ENCODE measurements at places on chromosomes 12 and 14. TPM values are rescaled to one million over a fixed set of nuclear protein-coding genes. Genes with fewer than 3 reads are reported as not detected.

KCNC2 gene
- total RNA-seq: not detected

IL23A gene
- 0.09 TPM for total RNA-seq

BAG5 gene
- total RNA-seq: 15.9 TPM

SLC15A5 gene
- total RNA-seq: not detected

PLBD1 gene
- total RNA-seq: 0.95 TPM

FOS gene
- 30.0 TPM for total RNA-seq

TBX3 gene
- total RNA-seq: 20.5 TPM

PAH gene
- total RNA-seq: not detected

PA2G4 gene
- total RNA-seq: 108 TPM

TCL1A gene
- total RNA-seq: not detected

TMEM30B gene
- total RNA-seq: 2.0 TPM

FUT8 gene
- total RNA-seq: 128 TPM

HOXC9 gene
- total RNA-seq: 0.52 TPM

CACNA2D4 gene
- total RNA-seq: 0.16 TPM

LTBR gene
- 40.4 TPM for total RNA-seq

FGF23 gene
- not detected for total RNA-seq

RNF212B gene
- not detected for total RNA-seq

KSR2 gene
- total RNA-seq: not detected

CPNE6 gene
- not detected for total RNA-seq

SPPL3 gene
- 4.1 TPM for total RNA-seq

KIF21A gene
- 2.4 TPM for total RNA-seq

C14orf132 gene
- 35.3 TPM for total RNA-seq

PTPN21 gene
- total RNA-seq: 8.2 TPM

OR6C2 gene
- total RNA-seq: not detected

SLC10A1 gene
- not detected for total RNA-seq

TCL1B gene
- total RNA-seq: not detected

KRT82 gene
- not detected for total RNA-seq

CLEC1B gene
- not detected for total RNA-seq

SETD3 gene
- total RNA-seq: 24.0 TPM

DPY19L2 gene
- 4.8 TPM for total RNA-seq

TBC1D30 gene
- 0.43 TPM for total RNA-seq

CLEC12A gene
- total RNA-seq: not detected

EIF2S3B gene
- 0.34 TPM for total RNA-seq

OXA1L gene
- total RNA-seq: 49.6 TPM

GON7 gene
- 15.4 TPM for total RNA-seq

PIANP gene
- total RNA-seq: 0.09 TPM

TESPA1 gene
- total RNA-seq: not detected

NCKAP5L gene
- total RNA-seq: 11.3 TPM

GPX2 gene
- total RNA-seq: not detected

IFNG-AS1 gene
- under 0.01 TPM for total RNA-seq

MYO1H gene
- total RNA-seq: not detected

LRFN5 gene
- 13.2 TPM for total RNA-seq

SAMD4A gene
- total RNA-seq: 16.2 TPM

GCH1 gene
- total RNA-seq: 1.1 TPM

ORAI1 gene
- 5.0 TPM for total RNA-seq

RBP5 gene
- not detected for total RNA-seq

C14orf180 gene
- not detected for total RNA-seq

PLEK2 gene
- 2.6 TPM for total RNA-seq

FOXM1 gene
- 1.3 TPM for total RNA-seq

ADAMTS20 gene
- not detected for total RNA-seq

MORN3 gene
- total RNA-seq: 0.63 TPM

ERG28 gene
- total RNA-seq: 3.4 TPM

PMCH gene
- 0.16 TPM for total RNA-seq

FOXN4 gene
- total RNA-seq: not detected

LRRC10 gene
- not detected for total RNA-seq

FAM181A gene
- total RNA-seq: not detected

AICDA gene
- not detected for total RNA-seq

GLS2 gene
- 0.16 TPM for total RNA-seq

DAO gene
- not detected for total RNA-seq

All from bronchial smooth muscle cell (primary cell).